Activated CD4-positive, CD25-positive, alpha-beta regulatory T cell treated with anti-CD3 and anti-CD28 coated beads, Interleukin-2, amount 50 U/mL, for 72 hours (primary cell): ENCODE measurements at places on chromosomes 6 and 20.

- DNase-seq: no peak
Measured at GRCh38 chr6:1385129-1386037, 4.0 kb upstream of the FOXF2 start.

DNA sequence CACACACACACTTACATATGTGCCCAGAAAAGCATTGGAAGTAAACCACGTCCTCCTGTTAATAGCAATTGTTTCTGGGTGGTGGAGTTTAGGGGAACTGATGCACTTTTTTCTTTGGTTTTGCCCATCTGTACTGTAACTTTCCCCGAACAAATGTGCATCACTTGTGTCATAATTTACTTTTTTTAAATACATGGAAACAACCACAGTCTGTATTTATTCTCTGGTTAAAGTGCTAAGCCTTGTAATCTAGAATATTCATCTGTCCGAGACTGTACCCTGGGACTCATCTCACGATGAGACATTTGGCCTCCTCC is 61.5 kb upstream of the CD93 start:
- DNase-seq: no peak

DNA sequence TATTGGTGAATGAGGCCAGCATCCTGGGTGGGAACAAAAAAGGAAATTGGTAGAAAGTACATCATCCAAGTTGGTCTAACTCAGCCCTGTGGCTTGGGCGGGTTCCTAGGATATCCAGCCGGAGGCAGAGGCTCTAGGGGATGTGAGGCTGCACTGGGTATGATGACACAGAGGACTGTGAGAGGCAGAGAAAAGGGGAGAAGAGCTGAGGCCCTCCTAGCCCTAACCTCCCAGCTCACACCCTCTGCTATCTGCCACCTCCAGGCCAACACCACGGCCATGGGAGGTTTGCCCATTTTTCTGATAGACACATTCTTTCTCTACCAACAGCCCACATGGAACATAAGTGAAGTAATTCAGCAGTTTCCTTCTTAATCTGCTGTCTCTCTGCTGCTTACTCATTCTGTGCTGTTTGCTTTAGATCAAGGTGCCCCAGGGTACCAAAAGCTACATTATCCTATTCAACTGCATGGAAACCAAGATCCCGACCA is 284.4 kb downstream of the ESR1 start:
- DNase-seq: no peak

DNA sequence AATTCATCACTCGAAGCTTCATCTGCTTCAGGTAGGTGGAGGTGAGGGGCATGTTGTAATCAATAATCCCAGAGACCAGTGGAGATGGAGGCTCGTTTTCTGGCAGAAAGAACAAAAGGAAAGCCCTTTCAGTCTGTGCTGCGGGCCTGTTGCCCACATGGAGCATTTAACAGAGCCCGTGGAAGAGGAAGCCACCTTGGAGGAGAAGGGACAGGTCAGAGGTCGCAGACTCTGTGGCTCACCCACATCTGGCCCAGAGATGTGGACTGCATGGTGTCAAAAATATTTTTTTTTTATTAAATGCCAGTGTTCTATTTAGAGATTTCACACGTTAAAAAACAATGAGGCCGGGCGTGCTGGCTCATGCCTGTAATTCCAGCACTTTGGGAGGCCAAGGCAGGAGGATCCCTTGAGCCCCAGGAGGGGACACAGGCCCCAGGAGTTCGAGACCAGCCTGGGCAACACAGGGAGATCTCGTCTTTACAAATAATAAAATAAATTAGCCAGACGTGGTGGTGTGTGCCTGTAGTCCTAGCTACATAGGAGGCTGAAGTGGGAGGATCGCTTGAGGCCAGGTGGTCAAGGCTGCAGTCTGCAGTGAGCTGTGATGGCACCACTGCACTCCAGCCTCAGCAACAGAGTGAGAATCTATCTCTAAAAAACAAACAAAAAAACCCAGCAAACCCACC is 73.6 kb downstream of the NOL4L start:
- no peak for DNase-seq

- DNase-seq: no peak
Measured at GRCh38 chr6:160396292-160396691, 48.1 kb downstream of the SLC22A3 start.
